ENCODE measurements at places on chromosomes 5 and 9. TPM values are rescaled to one million over a fixed set of nuclear protein-coding genes. Genes with fewer than 3 reads are reported as not detected.

DNA sequence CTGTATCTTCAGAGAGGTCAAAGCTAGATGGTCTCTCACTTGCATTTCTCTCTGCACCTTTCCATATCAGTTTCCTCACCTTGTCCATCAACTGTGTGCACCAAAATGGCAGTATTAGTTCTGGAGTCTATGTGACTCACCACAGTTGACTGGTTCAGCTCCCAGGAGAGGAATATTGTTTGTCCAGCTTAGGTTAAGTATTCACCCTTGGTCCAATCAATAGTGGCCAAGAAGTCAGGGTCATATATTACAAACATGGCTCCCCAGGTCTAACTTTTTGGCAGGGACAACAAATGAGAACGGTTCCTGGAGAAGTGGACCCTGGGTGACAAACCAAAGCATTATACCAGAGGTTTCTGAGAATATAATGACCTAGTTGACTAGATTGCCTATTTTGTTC lies 24.9 kb upstream of the CDC23 start:
- DNase-seq, result no peak

- no peak for DNase-seq
Observed at GRCh38 chr9:135198144-135198543, 110.7 kb downstream of the OLFM1 start.

The KLHL9 gene
- 5.0 TPM for total RNA-seq

The FAM174A gene
- 13.5 TPM for total RNA-seq
